ENCODE measurements at places on chromosomes 5 and 9.

DNA sequence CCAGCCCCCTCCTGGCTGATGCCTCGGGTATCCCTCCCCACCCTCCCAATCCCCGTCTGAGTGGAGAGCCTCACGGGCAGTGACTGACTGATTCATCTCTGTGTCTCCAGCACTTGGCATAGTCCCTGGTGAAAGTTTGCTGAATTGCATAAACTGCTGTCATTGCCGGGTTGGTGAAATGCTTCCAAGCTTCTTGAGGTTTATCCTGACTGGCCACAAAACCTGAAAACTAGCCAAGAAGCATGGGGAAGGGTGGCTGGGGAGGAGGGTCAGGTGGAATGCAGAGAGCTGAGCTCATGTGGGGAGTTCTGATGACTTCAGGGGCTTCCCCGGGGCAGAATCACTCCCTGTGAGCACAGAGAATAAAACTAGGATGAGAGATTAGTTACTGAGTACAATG lies 56.9 kb upstream of the GGTA1 start:
- DNase-seq = no peak

DNA sequence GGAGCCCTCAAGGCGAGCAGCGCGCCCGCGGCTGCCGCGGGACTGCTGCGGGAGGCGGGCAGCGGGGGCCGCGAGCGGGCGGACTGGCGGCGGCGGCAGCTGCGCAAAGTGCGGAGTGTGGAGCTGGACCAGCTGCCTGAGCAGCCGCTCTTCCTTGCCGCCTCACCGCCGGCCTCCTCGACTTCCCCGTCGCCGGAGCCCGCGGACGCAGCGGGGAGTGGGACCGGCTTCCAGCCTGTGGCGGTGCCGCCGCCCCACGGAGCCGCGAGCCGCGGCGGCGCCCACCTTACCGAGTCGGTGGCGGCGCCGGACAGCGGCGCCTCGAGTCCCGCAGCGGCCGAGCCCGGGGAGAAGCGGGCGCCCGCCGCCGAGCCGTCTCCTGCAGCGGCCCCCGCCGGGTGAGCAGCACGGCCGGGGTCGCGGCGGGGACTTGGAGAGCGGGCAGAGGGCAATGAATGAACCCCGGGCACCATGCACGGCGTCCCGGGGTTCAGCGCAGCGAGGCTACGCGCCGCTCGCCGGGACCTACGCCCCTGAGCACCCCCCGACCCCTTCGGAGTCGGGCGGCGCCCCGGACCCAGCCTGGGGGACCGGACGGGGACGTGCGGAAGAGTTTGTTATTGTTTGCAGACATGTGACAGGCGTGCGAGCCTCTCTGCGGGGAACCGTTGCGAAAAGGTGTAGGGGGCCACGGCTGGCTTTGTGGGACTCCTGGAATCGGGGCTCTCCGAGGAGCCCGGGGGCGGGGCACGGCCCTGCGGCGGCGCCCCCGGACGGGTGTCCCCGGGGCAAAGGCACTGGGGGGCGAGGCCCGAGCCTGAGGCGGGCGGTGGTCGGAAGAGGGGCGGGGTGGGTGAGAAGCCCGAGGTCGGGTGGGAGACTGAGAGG lies 553 bp downstream of the MAP3K1 start:
- peak; percentile 66 for DNase-seq

DNA sequence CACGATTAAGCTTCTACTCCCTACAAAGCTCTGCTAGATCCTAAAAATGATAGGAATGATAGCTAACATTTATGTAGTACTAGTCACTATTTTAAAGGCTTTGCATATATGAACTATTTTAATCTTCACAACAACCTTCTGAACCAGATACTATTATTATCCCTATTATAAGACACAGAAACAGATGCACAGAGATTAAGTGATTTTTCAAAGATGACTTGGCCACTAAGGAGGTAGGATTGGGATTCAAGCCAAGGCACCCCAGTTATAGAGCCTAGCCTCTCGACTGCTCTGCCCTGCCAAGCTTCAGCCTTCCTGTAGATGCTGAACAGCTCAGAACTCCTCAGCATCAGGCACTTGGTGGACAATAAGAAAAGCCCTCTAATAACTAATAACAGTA lies 200.9 kb upstream of the PTGER4 start:
- DNase-seq = no peak

DNA sequence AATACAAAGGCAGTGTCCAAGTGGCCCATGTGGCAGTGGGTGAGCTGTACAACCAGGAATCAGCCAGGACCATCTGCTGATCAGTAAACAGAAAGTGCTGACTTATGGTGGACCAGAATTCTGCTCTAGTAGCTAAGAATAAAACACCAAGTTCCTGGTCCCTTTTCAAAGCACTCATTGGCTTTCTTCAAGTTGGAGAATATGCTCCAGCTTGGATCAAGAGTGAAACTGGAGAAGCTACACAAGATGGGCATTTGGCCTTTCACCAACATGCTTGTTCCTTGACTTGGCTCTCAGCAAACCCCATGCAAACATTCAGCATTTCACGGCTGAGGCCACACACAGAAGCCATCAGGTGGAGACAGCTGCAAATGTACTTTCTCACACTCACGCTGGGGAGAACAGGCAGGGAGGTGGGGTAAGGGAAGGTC lies 32.1 kb downstream of the MARCHF3 start:
- no peak for DNase-seq

DNA sequence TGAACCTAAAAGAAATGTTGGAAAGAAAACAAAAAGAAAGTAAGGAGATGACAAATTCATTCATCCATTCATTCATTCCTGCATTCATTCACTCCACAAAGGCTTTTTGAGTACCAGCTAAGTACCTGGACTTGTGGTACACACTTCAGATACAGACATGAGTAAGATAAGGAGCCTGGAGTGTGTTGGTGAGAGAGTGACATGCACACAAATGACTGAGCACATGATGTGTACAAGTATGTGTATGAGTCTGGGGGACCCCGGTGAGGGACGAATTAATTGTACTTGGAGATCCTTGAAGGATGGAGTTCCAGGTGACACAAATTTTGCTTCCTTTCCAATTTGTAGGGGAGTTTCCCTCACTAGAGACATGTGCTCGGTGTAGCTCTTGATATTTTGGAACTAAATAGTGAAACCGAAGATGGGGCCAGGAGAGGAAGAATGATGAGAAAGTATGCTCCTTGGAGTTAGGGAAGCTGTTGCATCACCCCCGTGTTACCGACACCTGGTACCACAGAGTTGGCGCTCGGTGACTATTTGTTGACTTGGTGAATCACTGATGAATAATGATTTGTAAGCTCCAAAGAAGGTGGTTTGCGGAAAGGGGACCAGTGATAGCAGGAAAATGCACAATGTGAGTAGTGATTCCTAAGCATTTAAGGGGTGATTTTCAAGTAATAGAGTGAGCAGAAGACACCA lies 509.8 kb downstream of the CCDC171 start:
- DNase-seq = no peak

DNA sequence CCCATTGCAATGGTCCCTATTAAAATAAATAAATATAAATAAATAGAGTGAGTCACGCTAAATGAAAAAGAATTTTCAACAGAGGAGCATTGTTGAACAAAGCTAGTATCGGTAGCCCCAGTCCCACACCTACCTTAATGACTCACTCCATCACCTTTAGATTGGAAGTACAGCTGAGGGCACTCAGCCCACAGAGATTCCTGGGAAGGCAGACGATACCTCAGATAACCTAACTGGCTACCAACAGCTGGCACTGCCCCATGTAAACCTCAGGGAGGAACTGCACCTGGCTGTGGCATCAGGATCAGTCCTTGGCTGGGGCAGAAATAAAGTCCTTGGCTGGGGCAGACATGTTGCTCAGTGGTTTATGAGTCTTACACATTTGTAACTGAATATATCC lies 49.3 kb downstream of the SPRY4 start:
- DNase-seq = no peak

DNA sequence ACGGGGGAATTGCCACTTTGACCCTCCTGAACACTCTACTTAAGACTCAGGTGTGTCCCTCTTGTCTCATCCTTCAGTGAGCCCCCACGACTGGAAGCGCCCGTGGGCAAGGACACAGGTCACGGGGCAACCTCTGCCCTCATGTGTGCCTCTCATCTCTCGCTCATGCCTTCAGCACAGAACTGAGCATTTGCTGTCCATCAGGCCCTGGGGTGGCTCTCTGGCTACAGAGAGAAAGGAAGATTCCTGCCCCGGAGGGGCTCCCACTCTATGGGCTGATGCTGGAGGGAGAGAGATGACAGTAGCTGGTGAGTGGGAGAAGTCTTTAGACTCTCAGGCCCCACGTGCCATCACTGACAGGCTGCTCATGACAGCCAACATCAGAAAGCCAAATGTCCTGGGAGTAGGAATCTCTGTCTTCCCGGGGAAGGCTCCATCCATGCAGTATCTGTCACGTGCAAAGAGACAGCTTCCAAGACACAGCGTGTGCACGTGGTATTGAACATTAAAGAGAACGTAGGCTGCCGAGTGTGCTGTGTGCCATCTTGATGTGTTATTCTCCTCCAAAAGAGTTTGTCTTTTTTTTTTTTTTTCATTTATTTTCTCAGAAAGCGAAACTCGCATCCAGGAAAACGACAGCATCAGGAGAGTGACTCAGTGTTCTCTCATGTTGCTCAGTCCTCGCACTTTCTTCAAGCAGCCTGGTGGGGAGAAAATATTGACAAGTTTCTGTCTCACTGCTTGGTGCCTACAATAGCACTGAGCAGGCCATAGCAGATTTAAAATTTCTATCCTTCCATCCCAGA lies 190.5 kb downstream of the GAS1 start:
- no peak for DNase-seq

DNA sequence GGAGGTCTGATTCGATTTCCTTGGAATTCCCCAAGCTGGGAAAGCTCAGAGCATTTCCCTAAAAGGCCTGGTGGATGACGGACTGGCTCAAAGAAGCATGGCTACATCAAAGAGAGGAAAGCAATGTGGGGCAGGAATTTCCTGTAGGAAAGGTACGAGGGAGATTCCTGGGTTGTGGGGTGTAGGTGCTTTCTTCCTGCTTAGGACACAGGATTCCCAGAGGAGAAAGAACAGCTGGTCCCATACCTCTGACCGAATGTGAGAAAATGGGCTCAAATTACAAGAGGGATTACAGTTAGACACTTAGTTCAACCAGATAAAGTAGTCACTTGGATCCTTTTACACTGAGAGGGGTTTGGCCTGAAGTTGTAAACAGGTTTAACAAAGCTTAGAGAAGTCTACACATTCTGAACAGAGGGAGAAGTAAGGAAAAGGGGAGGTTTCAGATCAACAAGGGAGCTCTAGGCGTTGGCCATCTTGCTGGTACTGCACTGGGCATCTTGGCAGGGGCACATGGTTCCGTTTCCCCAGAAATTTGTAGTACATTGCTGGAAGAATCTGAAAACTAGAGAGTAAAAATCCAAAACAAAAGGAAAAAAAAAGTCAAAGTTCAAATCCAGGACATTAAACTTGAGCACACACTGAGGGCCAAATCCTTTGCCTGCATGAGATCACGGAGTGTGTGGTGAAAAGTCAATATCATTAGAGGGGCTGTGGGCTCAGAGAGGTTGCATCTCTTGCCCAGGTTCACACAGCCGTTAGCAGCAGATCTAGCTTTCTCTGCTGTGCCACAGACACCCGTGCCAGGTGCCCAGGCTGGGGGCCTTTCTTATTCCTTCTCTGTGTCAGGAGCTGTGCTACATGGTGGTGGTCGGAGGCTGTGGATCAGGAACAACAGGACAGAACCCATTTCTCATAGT lies 171.3 kb downstream of the RGS3 start:
- peak; percentile 98 for DNase-seq

GRCh38 chr5:147893820-147894219 lies 12.5 kb downstream of the C5orf46 start:
- DNase-seq = no peak

DNA sequence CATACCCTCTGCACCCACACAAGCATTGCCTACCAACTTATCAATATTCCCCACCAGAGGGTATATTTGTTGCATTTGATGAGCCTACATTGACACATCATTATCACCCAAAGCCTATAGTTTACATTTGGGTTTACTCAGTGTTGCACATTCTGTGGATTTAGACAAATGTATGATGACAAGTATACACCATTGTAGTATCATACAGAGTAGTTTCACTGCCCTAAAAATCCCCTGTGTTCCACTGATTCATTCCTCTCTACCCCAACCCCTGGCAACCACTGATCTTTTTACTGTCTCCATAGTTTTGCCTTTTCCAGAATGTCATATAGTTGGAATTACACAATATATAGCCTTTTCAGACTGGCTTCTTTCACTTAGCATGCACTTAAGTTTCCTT lies 85.7 kb upstream of the CPLX2 start:
- DNase-seq = no peak

DNA sequence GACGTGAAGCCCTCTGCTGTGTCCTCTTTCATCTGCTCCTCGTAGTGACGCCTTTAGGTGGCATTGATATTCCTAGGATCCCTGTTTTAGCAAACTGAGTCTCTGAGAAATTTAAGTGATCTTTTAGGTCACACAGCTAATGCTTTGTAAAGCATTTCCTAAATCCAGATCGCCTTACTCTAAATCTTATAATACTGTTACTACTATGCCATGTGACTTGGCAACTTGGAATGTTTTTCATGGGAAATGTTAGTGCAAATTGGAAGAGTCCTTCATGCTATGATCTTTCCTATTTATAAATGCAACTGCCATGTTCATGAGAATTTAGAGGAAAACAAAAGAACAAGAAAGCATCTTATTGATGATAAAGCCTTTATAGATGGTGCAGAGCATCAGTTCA lies 212.2 kb downstream of the TRIO start:
- no peak for DNase-seq

DNA sequence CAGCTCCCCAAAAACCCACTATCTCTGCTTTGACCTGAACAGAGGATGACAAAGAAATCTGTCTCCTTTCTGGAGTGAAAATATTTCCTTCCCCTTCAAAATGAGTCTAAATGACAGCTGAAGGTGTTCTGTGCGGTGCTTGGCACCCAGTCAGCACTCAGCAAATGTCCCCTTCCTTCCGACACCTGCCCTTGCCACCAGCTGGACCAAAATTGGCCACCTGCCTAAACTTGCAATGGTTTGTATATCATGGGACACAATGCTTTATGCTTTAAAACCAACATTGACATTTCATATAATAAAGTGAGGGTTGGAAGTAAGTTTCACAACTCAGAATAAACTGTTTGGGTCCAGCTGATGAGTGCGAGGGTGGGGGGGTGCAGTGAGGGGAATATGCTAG lies 7.5 kb upstream of the TTC1 start:
- DNase-seq = no peak

- DNase-seq = no peak
Measured at GRCh38 chr5:154895606-154896561, 37.5 kb downstream of the CNOT8 start.

GRCh38 chr9:132943651-132944293 lies 644 bp downstream of the TSC1 start:
- peak; percentile 29 for DNase-seq

GRCh38 chr5:174378121-174378874 lies 332.8 kb downstream of the NSG2 start:
- DNase-seq = no peak
